ENCODE measurements at places on chromosomes 2 and 18. TPM values are rescaled to one million over a fixed set of nuclear protein-coding genes. Genes with fewer than 3 reads are reported as not detected.

Gene KCNG2
- total RNA-seq, result not detected

Gene STON1
- 2.9 TPM for total RNA-seq

Gene POTEJ
- total RNA-seq, result not detected

Gene KCNJ3
- total RNA-seq, result not detected

Gene TBC1D8
- total RNA-seq, result 32.7 TPM

Gene CCDC195
- not detected for total RNA-seq

Gene TRIM43
- total RNA-seq, result not detected

Gene PLB1
- 0.20 TPM for total RNA-seq

Gene KCMF1
- total RNA-seq, result 52.4 TPM

Gene LTBP1
- total RNA-seq, result 27.4 TPM

Gene ACADL
- total RNA-seq, result not detected

Gene EPB41L3
- total RNA-seq, result 57.3 TPM

Gene RRM2
- total RNA-seq, result 173 TPM

Gene CRYGC
- not detected for total RNA-seq

Gene CYBRD1
- 9.6 TPM for total RNA-seq

Gene WBP1
- total RNA-seq, result 36.2 TPM

Gene RAB6C
- total RNA-seq, result not detected

Gene UBR3
- total RNA-seq, result 14.9 TPM

Gene ANKRD30BL
- not detected for total RNA-seq

Gene HOXD11
- 0.10 TPM for total RNA-seq

Gene YWHAQ
- total RNA-seq, result 353 TPM

Gene PLGLB2
- not detected for total RNA-seq

Gene PLCD4
- 0.60 TPM for total RNA-seq

Gene TOGARAM2
- total RNA-seq, result not detected

Gene TMEM247
- total RNA-seq, result not detected

Gene C2orf92
- total RNA-seq, result not detected

Gene SLC35F6
- 49.4 TPM for total RNA-seq

Gene MPP4
- total RNA-seq, result 13.2 TPM

Gene NAT8
- total RNA-seq, result not detected

Gene ITPRIPL1
- 3.2 TPM for total RNA-seq

Gene KLHL14
- total RNA-seq, result not detected

Gene NAGK
- total RNA-seq, result 137 TPM

Gene IL36G
- not detected for total RNA-seq

Gene PLEK
- total RNA-seq, result not detected

Gene DTNB
- 5.3 TPM for total RNA-seq

Gene CFC1
- not detected for total RNA-seq

Gene ELOA2
- total RNA-seq, result not detected

Gene IL1RN
- not detected for total RNA-seq

Gene ADCYAP1
- 0.10 TPM for total RNA-seq

Gene DSG3
- total RNA-seq, result not detected

Gene C2orf15
- not detected for total RNA-seq

Gene MAP3K19
- total RNA-seq, result not detected

Gene TNFAIP6
- not detected for total RNA-seq

Gene IL36RN
- not detected for total RNA-seq

Gene VWA3B
- not detected for total RNA-seq

Gene KANSL3
- 18.8 TPM for total RNA-seq

Gene KCNF1
- total RNA-seq, result 0.20 TPM

Gene CHRNG
- not detected for total RNA-seq

Gene GRHL1
- 0.94 TPM for total RNA-seq

Gene RUFY4
- not detected for total RNA-seq

Data from mammary microvascular endothelial cell (primary cell).